ENCODE measurements at places on chromosomes 13 and 19. TPM values are rescaled to one million over a fixed set of nuclear protein-coding genes. Genes with fewer than 3 reads are reported as not detected.

DNA sequence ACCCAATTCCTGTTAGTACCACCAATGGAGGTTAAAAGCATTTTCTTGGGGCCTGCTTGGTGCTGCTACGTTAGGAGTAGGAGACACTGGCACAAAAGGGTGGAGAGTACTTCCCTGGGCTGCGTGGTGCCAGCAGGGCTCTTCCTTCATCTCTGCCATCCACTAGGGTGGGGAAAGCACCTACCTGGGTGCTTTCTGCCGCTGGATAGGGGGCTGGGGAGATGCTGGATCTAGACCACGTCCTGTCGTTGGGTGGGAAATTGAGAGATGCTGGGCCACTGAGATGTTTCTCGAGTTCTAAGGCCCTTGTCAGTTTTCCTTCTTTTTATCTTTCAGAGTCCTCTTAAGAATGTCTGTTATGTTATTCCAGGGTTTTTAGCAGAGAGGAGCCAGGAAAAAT, 6.7 kb upstream of the FCGBP start:
- no peaks in the 10 kb centered on the region for H3K27me3 ChIP-seq
- no peak overlapping the region for H3K4me3 ChIP-seq
- no peak for DNase-seq
- no peak overlapping the region for H3K27ac ChIP-seq

- no peaks in the 10 kb centered on the region for H3K36me3 ChIP-seq
- H3K4me3 ChIP-seq = no peak overlapping the region
- peak; percentile 61 for DNase-seq
- H3K27ac ChIP-seq = no peak overlapping the region
Measured at GRCh38 chr13:114102521-114103288, 29.7 kb downstream of the RASA3 start.

- no peak overlapping the region for H3K4me3 ChIP-seq
- peak; percentile 77 for DNase-seq
- H3K27me3 ChIP-seq = no peaks in the 10 kb centered on the region
- H3K36me3 ChIP-seq = peaks cover 2% of the 10 kb centered on the region
- peak overlapping the region; percentile 90 for H3K27ac ChIP-seq
- peaks cover 100% of the 10 kb centered on the region for H3K4me1 ChIP-seq
Measured at GRCh38 chr19:38665950-38666662, 18.7 kb downstream of the ACTN4 start.

Gene ZNF177
- total RNA-seq = 3.3 TPM

Gene CPT1C
- total RNA-seq = 6.1 TPM

Gene TEX101
- total RNA-seq = not detected

Gene CYP2A6
- total RNA-seq = not detected
